Small intestine (tissue), 16 donors: ENCODE measurements at places on chromosomes 3 and 15. TPM values are rescaled to one million over a fixed set of nuclear protein-coding genes. Genes with fewer than 3 reads are reported as not detected.

The NISCH gene
- 78.1 TPM for polyA plus RNA-seq

The C3orf85 gene
- 10.3 TPM for polyA plus RNA-seq

The RNU5B-1 gene
- polyA plus RNA-seq: not detected

The KLF15 gene
- 9.7 TPM for polyA plus RNA-seq

The SEMA5B gene
- polyA plus RNA-seq: not detected
